ENCODE measurements at places on chromosomes 11 and 22.

DNA sequence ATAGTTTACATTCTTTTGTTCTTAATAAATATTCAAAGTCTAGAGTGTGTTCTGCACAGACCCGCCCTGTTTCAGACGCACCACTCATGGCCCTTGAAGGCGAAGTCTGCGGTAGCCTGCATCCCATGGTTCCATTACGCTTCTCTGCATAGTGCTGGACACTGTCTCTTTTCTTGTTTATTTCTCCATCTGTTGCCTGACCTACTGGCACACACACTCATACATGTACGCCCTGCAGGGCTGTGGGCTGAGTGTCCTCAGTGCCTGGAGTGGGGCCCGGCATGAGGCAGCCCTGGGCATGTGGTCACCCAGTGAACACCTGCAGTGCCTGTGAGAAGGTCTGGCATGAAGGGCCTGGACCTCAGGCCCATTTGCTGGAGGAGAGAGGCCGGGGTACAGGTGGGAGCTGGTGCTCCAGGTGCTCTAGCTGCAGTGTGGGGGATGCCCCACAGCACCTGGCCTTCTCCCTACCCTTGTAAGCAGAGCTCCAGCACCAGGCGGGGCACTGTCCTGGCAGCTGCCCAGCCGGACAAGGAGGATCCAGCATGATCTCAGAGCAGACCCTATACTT, 404.1 kb downstream of the TBC1D22A start:
- no peak for DNase-seq

GRCh38 chr22:19139974-19140373, 4.5 kb downstream of the ESS2 start:
- DNase-seq, result no peak

DNA sequence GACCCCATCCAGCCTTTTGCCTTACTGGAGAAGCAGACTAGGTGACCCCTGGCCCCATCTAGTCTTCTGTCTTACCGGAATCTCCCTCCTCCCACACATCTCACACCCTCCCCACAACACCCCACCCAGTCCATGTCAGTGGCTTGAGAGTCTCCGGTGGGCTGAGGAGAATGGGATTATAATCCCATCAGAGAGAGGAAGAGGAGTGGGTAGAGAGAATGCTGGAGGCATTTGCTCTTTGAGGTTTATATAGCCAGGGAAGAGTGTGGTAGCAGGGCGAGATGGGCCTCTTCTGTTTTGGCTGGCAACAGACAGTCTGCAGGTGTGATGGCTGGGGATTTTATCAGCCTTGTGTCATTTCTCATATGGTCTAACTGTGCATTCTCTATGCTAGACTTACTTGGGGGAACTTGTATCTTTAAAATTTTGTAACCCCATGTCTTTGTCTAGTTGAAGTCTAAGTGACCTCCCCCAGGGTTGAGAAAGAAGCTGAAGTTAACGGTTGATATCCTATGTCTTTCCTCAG, 50.3 kb downstream of the GRAMD1B start:
- no peak for DNase-seq

GRCh38 chr11:123188508-123189165, 6.4 kb downstream of the CLMP start:
- no peak for DNase-seq
